ENCODE measurements at places on chromosomes 4 and X.

- DNase-seq, result no peak
These were observed 415.5 kb upstream of the FAT1 start for GRCh38 chr4:187139141-187139540.

GRCh38 chr4:152778656-152779512, 646 bp downstream of the TIGD4 start:
- DNase-seq, result peak; percentile 53

- DNase-seq, result no peak
These were observed 41.0 kb upstream of the SORBS2 start for GRCh38 chr4:185852961-185853360.

DNA sequence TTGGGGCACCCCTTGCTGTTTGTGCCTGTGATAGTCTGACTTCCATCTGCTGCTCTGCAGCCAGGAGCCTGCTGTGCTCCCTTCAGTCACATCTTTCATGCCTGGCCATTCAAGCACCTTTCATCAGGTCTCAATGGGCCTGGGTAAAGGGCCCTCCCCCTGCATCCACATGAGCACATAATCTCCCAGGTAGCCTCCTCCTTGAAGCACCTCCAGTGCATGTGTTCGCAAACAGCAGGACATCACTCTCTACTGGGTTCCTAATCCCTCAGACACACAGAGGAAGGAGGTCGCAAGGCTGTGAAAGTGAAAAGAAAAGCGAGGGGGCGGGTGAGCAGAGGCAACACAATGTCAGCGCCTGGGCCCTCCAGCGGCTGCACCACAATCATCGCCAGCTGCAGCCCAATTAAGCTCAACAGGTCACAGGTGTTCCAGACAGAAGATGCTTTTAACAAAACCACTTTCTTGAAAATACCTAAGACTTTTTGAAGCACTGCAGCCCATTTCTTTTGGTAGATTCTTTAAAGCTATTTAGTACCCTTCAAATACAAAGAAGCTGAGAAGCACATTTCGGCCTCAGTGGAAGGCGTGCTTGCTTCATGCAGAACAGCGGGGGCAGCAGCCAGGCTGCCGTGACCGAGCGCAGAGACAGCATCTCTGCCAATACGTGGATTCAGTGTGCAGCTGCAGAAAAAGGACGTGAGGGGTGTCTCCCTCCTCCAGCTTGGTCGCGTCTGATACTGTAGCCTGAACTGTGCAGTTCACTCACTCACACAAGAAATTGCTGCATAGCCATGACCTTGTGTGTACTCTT, 92.2 kb upstream of the SPRY1 start:
- DNase-seq, result no peak

DNA sequence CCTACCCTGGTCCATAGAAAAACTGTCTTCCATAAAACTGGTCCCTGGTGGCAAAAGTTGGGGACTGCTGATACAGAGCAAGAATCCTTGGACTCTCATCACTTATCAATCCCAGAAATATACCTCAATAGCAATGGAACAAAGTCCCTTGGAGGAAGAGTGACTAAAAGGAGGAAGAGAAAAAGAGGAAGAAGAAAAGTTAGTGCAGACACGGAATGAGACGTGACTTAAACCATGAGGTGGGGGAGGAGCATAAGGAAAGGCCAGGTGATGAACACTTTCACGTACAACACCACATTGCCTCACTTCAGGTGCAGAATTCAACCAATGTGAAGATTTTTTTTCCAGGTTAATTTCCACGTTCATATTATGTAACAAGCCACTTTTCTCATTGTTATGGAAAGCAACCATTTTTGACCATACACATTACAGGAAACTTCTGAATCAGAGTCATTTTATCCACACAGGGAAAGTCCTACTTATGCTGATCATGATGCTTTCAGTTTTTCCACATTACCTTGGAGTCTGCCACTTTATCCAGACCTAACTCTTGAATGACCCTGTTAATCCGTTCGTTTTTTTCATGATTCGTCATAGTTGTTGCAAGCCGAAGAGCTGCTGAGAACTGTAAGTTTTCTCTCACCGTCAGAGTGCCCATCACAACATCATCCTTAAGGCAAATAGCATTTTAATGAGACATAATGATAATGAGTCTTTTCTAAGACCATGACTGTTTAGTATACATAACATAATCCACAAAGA, 27.7 kb downstream of the ABCG2 start:
- no peak for DNase-seq

- no peak for DNase-seq
These were observed 586.9 kb upstream of the INTU start for GRCh38 chr4:127045861-127046260.

DNA sequence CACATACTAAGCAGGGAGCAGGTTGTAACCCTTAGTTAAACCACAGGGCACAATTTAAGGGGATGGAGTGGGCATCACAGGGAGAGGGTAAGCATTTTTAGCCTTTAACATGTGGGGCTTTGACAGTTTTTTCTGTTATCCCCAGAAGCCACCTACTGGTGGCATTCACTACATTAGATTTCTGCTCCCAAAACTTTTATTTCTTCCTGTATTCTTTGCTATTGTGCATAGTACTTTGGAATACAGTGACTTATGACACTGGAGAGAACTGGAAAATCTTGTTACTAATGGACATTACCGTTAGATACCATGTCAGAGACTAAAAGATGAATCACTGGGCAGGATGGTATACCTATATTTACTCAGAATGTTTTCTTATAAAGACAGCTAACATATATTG, 7.3 kb downstream of the TRIM75 start:
- DNase-seq, result no peak

GRCh38 chr4:36568575-36568974, 287.2 kb downstream of the DTHD1 start:
- no peak for DNase-seq

- DNase-seq, result no peak
These were observed 12.5 kb downstream of the BLOC1S4 start for GRCh38 chr4:6728320-6729029.

- peak; percentile 10 for DNase-seq
These were observed 368.5 kb downstream of the GPM6A start for GRCh38 chr4:175443547-175443946.

DNA sequence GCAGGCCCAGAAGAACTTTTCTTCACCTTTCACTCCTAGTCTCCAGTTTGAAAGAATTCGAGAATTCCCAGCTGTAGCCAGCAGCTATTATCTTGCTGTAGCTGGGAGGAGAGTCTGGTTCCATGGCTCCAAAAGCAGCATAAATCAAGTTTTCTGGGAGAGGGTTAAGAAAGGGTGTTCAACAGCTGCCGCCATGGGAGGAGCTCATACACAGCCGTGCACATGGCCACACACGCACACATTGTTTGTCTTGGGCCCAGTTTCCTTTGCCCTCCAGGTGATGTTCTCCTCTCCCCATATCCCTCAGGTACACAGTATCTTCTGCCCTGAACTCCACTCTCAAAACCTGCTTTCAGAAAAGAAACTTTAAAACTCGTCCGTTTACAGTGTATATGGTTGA, 4.1 kb upstream of the GPC3 start:
- no peak for DNase-seq

DNA sequence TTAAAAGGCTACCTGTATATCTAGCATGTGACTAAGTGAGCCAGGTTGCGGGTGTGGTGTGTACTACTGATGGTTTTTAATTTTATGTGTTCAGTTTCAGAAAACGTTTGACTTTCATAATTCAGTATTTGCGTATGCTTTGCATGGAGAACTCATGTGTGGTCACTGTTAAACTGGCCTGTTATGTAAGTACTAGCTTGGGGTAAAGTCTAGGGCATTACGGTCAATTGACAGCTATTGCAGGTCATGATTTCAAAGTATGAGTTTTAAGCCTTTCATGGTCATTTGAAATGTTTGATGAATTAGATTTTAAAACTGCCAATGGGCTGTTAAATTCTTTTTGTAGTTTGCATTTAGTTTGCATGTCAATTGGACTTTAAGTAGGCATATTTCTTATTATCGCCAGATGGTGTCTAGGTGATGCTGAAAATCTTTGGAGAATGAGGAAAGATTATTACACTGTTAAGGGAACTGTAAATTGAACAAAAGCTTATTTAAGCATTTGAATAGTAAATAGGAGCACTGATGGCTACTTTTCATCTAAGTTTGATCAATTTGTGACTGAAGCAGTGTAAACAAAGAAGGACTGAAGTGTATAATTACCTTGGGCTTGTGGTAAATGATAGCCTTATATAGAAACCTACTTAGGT, 563.4 kb downstream of the DACH2 start:
- DNase-seq, result no peak

DNA sequence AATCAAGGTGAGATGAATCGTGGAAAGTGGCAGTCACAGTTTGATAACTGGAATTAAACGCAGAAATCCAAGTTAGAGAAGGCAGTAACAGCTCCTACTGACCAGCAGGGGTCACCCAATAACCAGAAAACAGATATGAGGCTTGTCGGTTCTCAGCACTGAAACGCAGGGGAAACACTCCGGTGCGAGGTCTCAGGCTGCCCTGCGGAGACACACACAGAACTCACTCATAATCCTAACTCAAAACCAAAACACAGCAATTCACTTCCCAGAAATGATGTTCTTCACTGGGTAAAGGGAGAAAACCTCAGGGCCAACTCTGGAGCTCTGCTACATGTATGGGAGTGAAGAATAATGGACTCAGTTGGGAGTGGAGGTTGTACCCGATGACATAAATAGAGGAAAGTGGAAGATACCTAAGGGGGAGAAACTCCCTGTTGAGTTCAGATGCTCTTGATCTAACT, 384.4 kb downstream of the RAPGEF2 start:
- DNase-seq, result peak; percentile 86

GRCh38 chr4:41256131-41256739, 493 bp upstream of the UCHL1 start:
- DNase-seq, result peak; percentile 5

GRCh38 chr4:147247579-147247978, 233.3 kb upstream of the EDNRA start:
- no peak for DNase-seq

GRCh38 chr4:68167166-68167565, 37.5 kb upstream of the TMPRSS11F start:
- DNase-seq, result no peak

DNA sequence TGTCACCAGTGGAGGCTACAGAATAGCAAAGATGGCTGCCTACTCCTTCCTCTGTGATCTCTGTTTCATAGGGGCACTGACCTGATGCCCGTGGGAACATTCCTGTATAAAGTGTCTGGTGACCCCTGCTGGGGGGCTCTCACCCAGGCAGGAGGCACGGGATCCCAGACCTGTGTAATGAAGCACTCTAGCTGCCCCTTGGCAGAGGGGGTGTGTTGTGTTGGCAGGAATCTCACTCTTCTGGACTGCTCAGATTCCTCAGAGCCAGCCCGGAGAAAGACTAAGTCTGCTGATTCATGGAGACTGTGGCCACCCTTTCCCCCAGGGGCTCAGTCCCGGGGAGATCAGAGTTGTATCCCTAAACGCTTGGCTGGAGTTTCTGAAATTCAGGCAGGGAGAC, 648.3 kb downstream of the SPRY1 start:
- DNase-seq, result no peak

DNA sequence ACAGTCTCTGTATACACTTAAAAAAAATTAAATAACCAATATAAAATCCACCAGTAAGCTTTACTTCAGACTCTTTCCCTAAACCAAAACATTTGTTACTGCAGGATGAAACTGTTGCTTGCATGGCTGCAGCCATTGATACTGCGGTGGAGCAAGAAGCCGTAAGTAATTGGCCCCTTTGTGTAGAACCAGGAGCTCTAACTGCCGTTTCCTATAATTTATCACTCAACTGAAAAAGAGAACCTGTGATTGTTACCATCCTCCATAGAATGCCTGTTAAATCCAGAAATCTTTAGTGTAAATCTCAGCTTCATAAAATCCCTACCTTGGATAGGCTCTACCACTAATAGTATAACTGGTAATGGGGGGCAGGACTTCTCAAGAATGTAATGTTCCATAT, 62.6 kb downstream of the KIF4A start:
- DNase-seq, result no peak

GRCh38 chrX:47605024-47605423, 14.6 kb downstream of the SYN1 start:
- no peak for DNase-seq

DNA sequence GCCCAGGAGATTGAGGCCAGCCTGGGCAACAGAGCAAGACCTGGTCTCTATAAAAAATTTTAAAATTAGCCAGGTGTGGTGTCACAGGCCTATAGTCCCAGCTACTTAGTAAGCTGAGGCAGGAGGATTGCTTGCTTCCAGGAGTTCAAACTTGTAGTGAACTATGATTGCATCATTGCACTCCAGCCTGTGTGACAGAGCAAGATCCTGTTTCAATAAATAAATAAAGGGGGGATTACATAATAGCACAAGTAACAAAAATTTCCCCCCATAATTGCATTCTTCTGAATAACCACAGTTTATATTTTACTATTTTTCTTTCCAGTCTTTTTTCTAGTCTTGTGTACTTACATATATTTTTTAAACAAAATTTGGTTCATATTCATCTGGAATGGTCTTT, 135.6 kb downstream of the CHIC2 start:
- no peak for DNase-seq

- no peak for DNase-seq
These were observed 1434.3 kb upstream of the TENM3 start for GRCh38 chr4:180808862-180809261.

GRCh38 chr4:142565771-142566170, 280.3 kb downstream of the INPP4B start:
- DNase-seq, result peak; percentile 33

GRCh38 chr4:6571608-6572007, 3.4 kb upstream of the MAN2B2 start:
- no peak for DNase-seq

DNA sequence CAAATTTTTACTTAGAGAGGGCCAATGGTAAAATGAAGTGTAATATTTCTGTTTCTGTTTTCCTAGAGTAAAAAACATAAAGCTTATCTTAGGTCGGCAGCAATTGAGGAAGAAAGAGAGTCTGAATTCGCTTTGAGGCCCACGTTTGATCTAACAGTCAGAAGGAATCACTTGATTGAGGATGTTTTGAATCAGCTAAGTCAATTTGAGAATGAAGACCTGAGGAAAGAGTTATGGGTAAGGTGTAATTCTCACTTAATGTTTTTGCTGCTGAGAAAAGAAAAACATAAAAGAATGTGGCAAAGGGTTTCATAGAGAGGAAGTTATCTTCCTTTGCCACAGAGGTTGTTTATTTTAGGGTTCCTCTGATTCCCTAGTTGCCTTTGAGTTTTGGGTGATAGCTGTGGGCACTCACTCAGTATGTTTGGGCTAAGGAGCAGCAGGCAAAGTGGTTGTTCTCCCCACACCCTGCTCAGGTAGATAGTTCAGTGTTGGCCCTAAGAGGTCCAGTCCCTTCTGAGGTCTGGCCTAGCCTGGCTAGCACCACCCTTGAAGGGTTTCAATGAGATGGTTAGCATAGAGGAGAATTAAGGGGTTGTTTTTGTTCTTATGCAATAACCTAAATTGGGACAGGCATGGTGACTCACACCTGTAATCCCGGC, 32.3 kb downstream of the HERC5 start:
- peak; percentile 44 for DNase-seq

GRCh38 chr4:33802578-33802977, 2441.7 kb downstream of the ARAP2 start:
- DNase-seq, result no peak

DNA sequence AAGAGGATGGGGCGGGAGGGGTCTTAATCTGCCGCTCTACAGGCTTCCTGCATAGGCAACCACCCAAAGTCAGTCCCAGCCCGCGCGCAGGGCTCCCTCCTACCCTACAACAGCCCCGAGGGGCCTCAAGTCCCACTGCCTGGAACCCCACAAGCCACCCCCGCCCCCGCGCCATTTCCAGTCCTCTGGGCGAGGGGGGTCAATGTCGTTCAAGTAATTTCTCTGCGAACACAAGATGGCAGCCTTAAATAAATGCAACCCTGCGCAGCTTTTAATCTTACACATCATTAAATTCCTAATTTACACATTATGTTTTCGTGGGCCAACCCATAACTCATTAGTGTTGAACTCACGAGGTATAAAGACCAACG, 92.9 kb downstream of the BCOR start:
- peak; percentile 52 for DNase-seq

GRCh38 chr4:5211282-5211839, 160.1 kb downstream of the STK32B start:
- DNase-seq, result no peak

Data from common myeloid progenitor, CD34-positive (primary cell).